Kidney capillary endothelial cell (primary cell): ENCODE measurements at places on chromosomes 5 and 9.

GRCh38 chr5:4294878-4295277, 699.2 kb downstream of the IRX1 start:
- no peak for DNase-seq

GRCh38 chr5:121976979-121977378, 15.2 kb downstream of the SRFBP1 start:
- DNase-seq, result no peak

DNA sequence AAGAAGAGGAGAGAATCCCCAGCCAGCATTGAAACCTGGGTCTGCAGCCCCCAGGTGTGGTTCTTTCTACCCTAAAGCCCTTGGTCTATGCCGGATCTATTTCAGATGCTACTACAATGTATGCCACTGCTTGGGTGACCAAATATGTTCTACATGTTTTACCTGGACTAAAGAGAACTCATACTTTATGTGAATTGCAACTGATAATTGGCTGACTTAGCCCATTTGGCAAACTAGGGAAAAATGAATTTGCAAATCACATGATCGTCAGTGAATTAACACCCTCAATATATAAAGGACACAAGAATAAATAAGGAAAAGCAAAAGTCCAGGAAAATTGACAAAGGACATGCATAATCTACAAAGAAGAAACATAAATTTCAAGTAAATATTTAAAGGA, 308.8 kb upstream of the IRX2 start:
- DNase-seq, result no peak

- DNase-seq, result peak; percentile 62
These were observed 91.4 kb upstream of the RAI14 start for GRCh38 chr5:34564710-34565235.

GRCh38 chr5:152178350-152178699, 226.8 kb downstream of the NMUR2 start:
- DNase-seq, result no peak
